ENCODE measurements at places on chromosomes 3 and 15.
A peak's percentile ranks its signal among the peaks of the same experiment; 100 is the strongest.

DNA sequence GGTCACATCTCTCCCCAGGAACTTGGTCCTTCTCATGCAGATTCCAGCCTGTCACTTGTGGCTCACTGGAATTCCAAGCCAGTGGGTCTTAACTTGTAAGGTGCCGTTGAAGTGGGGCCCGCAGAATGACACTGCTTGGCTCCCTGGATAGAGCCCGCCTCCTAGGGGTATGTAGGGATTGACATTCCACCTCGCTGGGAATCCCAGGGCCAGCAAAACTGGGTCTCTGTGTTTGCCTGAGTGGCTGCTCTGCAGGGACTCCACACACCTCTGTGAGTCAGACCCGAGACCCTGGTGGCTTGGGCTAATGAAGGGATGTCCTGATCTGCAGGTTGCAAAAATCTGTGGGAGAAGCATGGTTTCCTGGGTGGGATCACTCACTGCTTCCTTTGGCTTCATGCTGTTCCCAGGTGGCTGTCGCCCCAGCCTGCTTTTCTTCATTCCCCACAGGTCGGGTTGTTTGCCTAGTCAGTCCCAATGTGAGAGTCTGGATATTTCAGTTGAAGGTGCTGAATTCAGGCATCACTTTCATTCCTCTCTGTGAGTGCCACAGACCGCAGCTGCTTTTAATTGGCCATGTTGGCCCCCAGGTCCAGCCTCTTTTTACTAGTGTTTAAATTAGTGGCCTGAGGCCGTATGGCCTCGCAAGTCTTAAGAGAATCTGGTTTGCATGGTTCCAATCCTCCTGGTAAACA is 156.0 kb upstream of the TRIM42 start:
- DNase-seq: no peak

DNA sequence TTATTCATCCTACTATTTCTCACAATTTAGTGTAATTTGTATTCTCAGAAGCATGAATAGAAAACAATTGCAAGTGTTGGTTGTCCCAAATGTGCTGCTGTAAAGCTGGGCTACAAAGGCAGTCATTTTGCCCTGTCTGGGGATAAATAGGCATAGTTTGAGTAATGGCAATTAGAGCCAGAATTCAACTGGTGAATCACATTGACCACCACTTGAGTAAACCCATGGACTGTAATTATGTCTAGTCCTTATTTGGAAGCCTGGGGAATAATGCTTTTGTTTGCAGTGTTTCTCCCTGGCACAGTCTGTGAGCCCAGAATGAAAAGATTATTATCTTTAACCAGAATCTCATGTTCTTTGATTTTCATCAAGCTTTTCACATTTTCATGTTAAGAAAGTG is 30.5 kb upstream of the CHL1 start:
- no peak for DNase-seq

DNA sequence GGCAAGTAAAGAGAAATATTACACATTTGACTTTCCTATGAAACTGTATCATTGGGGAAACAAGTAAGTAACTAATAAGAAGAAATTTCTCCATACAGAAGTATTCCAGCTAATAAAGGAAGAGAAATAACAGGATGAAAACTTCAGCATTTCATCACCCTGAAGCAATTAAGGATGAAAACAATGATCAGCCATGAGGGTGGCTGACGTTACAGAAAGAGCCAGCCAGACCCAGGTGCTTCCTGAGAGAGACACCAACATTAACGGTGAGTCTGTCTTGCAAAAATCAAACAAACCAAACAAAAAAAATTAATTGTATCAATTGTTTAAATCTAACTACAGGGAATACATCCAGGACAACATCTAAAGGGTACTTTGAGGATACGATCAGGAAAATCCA is 190.0 kb downstream of the ARRDC4 start:
- no peak for DNase-seq

DNA sequence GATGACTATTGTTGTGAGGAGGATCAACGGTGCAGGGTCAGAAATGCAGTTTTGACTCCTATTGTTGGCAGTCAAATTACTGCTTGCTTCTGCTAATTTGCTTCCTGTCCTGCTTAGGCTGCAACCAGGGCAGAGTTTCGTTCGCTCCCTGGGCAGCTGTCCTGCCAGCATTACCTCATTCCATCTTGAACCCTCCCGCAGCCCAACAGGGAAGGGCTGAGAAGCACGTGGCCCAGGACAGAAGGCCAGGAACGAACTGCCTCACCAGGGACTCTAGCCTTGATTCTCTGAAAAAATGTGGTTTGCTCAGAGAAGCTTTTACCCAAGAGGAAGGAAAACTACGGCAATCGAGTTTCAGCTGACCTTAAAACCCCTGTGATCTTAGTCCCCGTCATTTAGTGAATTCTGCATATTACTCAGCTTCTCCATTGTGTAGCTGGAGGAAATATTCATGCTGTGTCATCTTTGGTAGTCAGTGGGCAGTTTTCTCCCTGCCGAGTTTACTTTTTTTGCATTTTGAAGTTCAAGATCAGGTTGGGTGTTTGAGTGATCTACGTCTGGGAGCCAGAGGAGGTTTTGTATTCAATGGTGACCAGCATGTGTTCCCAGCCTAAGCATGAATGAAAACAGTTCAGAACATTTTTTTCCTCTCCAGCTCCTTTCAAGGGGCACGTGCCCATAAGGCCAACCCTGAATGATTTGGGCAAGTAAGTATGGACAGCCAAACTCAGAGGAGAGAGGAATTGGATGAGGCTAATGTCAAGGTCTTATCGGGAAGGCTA is 23.0 kb downstream of the TLNRD1 start:
- peak; percentile 81 for DNase-seq

- no peak for DNase-seq
Measured at GRCh38 chr15:71658827-71659729, 151.3 kb upstream of the NR2E3 start.

DNA sequence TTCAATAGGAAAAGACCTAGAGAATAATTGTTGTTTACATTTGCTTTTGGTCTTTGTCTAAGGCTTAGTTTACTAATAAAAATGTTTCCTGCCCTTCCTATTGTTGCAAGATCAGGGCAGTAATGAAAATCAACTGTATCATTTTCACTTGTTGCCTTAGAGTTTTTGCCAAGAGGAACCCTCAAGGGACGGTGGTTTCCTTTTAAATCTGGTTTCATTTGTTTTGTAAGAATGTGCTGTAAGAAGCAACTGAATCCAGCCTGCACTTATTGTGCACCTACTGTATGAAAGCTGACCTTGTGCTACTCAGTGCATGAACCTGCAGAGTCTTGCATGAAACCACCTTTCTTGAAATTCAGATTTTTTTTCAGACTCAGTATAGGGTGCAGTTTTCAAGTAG is 5.3 kb downstream of the IGF1R start:
- no peak for DNase-seq

GRCh38 chr3:180626844-180627243 is 24.9 kb downstream of the TTC14 start:
- no peak for DNase-seq

- DNase-seq: no peak
Measured at GRCh38 chr15:88431441-88431840, 35.7 kb downstream of the MRPL46 start.

DNA sequence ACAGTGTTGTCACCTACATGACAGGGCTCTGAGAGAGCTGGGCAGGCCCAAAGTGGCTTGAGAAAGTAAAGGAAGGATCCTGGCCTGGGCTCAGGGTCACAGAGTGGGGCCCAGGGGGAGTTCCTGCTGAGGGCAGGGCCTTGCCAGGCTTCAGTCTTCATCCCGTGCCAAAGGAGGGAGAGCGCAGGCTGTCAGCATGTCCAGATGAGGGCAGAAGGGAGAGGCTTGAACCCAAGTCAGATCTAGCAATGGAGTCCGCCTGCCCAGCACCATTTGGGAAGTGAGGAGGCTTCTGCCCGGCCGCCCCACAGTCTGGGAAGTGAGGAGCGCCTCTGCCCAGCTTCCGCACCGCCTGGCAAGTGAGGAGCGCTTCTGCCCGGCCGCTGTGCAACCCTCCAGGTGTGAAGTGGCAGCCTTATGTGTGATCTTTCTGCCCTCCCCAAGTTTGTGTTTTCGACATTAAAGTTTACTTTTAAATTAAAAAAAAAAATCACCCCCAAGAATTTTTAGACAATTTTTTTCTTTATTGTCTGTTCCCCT is 303.6 kb upstream of the PROK2 start:
- no peak for DNase-seq

DNA sequence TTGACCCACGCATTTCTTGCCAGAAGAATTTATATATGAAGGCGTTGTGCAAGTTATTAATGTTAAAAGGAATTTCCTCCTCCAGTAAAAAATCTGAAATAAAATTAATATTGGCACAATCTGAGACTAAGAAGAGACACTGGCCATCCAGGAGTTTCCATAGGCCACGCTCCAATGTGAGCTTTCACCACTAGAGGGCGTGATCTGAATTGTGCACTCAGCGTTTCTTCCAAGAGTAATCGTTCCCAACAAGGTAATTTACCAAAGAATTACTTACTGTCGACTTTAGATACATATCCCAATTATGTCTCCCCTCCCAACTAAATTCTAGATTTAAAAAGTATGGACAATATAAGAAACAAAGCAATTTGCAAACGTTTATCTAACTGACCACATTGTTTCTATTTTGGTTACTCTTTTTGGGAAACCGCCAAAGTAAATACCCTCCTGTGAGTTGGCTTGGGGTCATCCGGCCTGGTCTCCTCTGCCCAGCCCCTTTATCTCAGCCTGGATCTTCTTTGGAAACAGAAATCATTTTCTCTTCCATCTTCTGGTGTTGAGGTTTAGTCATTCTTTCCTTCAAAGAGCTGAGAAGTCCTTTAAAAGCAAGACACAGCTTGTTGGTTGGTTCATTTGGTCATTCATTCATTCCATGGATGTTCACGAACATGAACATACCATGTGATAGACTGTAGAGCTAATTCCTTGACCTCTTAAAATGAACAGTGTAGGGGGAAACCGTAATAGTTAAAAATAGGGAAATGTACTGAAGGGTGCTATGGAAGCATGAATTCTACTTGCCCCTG is 26.2 kb downstream of the POLR2M start:
- DNase-seq: no peak

DNA sequence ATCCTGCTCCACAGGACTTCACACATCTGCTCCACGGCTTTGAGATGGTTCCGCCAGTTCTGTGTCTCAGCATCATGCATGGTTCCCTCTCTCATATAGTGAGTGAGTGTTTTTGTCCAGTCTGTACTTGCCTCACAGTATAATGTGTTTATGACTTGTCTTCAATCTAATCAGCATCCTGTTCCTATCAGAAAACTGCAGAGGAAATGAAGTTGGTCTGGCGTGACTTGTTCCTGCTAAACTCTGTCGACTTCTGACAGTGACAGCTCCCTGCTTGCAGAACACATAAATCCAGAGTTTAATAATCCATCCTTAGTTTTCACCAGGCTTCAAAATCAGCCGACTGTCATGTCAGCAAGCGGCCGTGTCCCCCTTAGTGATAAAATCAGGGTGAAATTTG is 222.3 kb downstream of the SLCO3A1 start:
- no peak for DNase-seq

GRCh38 chr3:49013738-49014660 is 4.4 kb downstream of the DALRD3 start:
- DNase-seq: no peak

DNA sequence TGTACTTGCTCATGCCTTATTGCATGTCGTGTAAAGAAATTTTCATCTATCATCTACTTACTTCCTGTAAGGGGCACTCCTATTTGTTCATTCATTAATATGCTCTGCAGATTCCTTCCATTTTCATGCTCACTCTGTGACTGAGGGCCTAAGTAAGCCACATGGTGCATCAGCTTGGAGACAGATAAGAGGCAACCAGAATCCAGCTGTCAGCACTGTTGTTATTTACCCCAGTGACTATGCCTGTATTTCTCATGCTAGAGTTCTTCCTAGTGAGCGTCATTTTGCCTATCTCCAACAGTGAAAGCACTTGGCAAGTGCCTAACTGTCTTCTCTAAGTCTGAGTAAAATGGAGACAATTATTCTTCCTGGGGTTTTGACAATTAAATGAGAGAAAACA is 124.8 kb upstream of the ABI3BP start:
- no peak for DNase-seq

DNA sequence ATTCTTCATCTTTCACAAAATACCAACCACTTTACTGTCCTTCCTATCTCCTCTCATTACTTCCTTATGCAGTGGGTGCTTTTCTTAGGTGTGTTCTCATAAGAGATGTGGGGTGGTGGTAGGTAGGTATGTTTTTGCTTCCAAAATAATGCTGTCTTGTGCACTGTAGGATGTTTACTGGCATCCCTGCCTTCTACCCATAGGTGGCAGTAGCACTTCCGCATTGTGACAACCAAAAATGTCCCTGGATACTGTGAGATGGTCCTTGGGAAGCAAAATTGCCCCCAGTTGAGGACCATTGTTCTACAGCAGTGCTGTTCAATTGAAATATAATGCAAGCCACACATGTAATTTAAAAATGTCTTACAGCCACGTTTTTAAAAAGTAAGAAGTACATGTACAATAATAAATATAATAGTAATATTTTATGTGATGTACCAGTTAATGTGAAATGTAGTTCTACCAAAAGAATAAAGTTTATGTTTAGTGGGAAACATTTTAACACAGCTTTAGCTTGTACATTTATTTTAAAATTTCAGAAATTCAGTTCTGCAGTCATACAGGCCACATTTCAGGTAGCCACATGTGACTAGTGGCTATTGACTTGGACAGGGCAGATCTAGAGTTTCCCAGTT is 75.2 kb downstream of the NEO1 start:
- DNase-seq: no peak

- DNase-seq: no peak
Measured at GRCh38 chr3:108079043-108079442, 11.8 kb downstream of the CD47 start.
